ENCODE measurements at places on chromosomes 12 and 14.

- DNase-seq: no peak
- H3K4me3 ChIP-seq: no peak overlapping the region
- no peaks in the 10 kb centered on the region for H3K27me3 ChIP-seq
- H3K4me1 ChIP-seq: peaks cover 13% of the 10 kb centered on the region
- peak overlapping the region; percentile 66 for H3K27ac ChIP-seq
- H3K36me3 ChIP-seq: no peaks in the 10 kb centered on the region
Observed at GRCh38 chr14:29643433-29644211, 284.0 kb downstream of the PRKD1 start.

DNA sequence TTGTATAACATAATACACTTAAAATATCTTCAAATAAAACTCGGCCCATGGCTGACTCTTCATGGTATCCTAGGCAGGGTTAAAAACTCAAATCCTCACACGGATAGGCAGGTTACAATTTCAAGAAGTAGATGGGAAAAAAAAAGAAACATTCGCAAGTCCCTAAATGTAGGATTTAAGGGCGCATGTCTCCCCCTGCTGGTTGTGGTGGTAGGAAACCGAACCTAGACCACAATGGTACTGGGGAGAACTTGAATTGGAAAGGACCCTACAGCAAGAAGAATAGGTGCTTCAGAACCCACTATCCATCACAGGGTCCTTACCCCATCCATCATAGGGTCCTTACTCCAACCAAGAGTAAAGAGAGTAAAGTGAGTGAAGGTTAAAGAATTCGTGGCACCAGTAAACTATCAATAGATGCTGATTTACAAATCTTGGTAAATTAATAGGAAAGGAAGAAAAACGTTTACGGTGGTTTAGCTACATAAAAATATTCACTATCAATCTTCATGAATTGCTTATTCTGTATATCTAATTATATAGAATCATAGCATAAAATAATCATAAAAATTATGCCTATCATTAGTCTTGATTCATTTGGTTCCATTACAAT is 3.3 kb upstream of the CIPC start:
- DNase-seq: peak; percentile 81
- no peaks in the 10 kb centered on the region for H3K27me3 ChIP-seq
- no peaks in the 10 kb centered on the region for H3K36me3 ChIP-seq
- H3K4me1 ChIP-seq: peaks cover 13% of the 10 kb centered on the region

DNA sequence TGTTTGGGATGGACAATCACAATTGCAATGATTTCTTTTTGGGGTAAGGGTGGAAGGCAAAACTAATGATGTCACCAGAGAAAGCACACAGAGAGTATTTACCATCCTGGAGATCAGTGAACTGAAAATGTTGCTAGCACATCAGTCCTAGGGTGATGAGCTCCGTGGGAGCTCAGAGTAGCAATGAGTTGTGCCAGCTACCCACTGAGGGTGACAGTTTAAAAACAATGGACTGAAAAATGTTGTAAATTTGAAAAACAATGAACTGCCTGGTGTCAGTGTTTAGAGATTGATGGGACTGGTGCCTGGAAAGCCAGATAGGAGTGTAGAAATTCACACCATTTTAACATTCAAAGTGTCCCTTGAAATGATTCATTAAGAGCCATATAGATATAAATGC is 198.5 kb downstream of the ATP23 start:
- H3K27ac ChIP-seq: no peak overlapping the region
- no peaks in the 10 kb centered on the region for H3K36me3 ChIP-seq
- H3K4me1 ChIP-seq: no peaks in the 10 kb centered on the region
- H3K27me3 ChIP-seq: no peaks in the 10 kb centered on the region
- DNase-seq: no peak

DNA sequence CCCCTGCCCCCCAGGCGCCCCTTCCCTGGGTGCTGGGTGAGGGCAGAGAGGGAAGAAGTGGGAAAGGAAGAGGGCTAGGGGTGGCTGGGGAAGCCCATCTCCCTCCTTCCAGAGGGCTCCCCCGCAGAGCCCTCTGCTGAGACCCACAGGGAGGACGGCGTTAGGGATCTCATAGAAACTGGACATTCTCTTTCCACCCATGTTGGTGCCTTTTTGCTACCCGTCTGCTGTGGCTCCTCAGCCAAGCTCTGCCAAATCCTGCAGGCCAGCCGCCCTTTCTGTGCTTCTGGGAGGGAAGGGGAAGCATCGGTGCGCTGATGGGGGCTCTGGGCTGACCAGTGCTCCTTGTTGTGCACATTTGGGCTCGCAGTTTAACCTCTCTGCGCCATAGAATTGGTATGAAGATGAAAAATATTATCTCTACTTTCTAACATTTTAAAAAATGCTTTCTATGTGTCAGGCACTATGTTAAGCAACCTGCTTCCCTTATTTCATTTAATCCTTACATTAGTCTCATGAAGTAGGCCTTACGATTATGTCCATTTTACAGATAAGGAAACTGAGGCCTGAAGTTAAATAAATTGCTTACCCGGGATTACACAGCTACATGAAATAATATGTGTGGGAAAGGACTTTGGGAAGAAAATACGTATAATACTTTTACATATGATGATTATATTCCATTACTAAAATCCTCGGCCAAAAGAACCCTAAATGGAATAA is 981 bp downstream of the SLC48A1 start:
- H3K4me3 ChIP-seq: peak overlapping the region; percentile 83
- peaks cover 55% of the 10 kb centered on the region for H3K4me1 ChIP-seq
- peaks cover 9% of the 10 kb centered on the region for H3K36me3 ChIP-seq
- peak overlapping the region; percentile 92 for H3K27ac ChIP-seq
- no peaks in the 10 kb centered on the region for H3K27me3 ChIP-seq

- H3K4me3 ChIP-seq: no peak overlapping the region
- H3K4me1 ChIP-seq: no peaks in the 10 kb centered on the region
- H3K27me3 ChIP-seq: no peaks in the 10 kb centered on the region
Observed at GRCh38 chr12:40226705-40227104, 1.9 kb downstream of the LRRK2 start.

DNA sequence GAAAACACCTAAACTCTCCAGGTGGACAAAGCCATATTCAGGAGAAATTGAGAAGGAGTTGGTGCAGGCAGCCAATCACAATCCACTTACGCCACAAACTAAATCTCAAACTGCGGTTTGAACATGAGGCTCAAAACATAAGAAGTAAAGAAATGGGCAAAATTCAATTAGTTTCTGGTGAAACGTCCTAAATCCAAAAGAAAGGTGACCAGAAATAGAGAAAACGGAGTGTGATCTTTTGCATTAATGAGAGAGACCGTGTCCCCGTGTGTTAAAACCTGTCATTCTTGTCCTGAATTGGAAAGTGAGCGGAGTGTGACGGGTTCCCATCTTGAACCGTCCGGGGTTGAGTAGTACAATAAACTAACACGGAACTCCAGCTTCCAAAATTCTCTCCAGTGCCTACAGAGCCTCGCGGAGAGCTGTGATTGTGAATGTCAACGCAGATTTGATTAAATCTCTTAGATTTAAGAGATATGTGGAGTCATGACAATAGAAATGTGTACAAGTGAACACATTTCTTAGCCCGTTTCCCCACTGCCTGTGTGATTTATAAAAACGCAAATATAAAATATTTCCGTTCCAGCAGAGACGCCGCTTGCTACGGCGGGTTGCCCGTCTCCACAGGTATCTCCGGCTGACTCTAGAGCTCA is 595 bp upstream of the METAP2 start:
- DNase-seq: peak; percentile 42
- H3K27ac ChIP-seq: peak overlapping the region; percentile 87
- H3K4me1 ChIP-seq: no peaks in the 10 kb centered on the region
- peaks cover 32% of the 10 kb centered on the region for H3K36me3 ChIP-seq
- no peaks in the 10 kb centered on the region for H3K27me3 ChIP-seq

GRCh38 chr14:62053188-62053587 is 291.0 kb downstream of the SNAPC1 start:
- no peaks in the 10 kb centered on the region for H3K36me3 ChIP-seq
- no peaks in the 10 kb centered on the region for H3K27me3 ChIP-seq
- no peak for DNase-seq
- H3K4me3 ChIP-seq: no peak overlapping the region

GRCh38 chr14:91888641-91889476 is 21.5 kb upstream of the TC2N start:
- no peaks in the 10 kb centered on the region for H3K36me3 ChIP-seq
- H3K4me1 ChIP-seq: no peaks in the 10 kb centered on the region
- no peak overlapping the region for H3K4me3 ChIP-seq
- no peak for DNase-seq

GRCh38 chr14:85333841-85334240 is 196.1 kb upstream of the FLRT2 start:
- H3K36me3 ChIP-seq: no peaks in the 10 kb centered on the region
- no peaks in the 10 kb centered on the region for H3K4me1 ChIP-seq
- H3K4me3 ChIP-seq: no peak overlapping the region
- no peak overlapping the region for H3K27ac ChIP-seq
- no peaks in the 10 kb centered on the region for H3K27me3 ChIP-seq

DNA sequence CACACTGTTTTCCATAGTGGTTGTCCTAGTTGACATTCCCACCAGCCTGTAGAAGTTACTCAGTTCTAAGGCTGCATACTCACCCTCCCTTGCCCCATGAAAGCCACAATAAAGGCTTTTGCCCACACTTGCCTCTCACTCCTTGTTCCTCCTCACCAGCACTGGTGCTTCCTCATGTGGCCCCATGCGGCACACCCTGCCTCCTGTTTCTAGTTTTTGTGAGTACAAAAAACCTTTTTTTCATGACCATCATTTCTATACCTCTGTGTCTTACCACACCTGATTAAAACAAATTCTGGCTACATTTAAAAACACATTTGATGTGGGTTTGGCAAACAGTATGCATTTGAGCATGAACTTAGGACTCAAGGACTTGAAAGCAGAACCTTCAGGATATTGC is 40.7 kb upstream of the RIN3 start:
- H3K27ac ChIP-seq: no peak overlapping the region
- no peaks in the 10 kb centered on the region for H3K4me1 ChIP-seq
- H3K27me3 ChIP-seq: no peaks in the 10 kb centered on the region
- no peak for DNase-seq
- no peak overlapping the region for H3K4me3 ChIP-seq

- no peak overlapping the region for H3K4me3 ChIP-seq
- no peaks in the 10 kb centered on the region for H3K4me1 ChIP-seq
- H3K27me3 ChIP-seq: no peaks in the 10 kb centered on the region
Observed at GRCh38 chr14:61503167-61503801, 181.9 kb downstream of the PRKCH start.

DNA sequence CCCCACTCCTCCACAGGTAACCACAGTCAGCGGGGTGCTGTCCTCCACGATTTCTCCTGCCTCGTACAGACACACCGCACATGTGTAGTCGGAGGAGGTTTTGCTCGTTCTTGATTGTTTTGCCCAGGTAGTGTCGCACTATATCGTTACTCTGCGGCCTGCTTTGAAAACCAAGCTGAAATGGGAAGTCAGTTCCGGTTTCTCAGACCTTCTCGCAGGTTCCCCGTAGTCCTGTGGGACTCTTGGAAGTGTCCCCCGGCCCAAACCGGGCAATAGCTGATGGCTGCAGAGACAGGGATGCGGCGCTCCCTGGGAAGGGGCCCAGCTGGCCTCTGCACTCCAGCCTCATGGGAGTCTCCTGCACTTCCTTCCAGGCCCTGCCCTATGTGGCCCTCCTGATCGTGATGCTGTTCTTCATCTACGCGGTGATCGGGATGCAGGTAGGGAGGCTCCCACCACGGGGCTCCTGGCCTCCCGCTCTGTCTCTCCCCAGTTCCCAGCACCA is 141.3 kb upstream of the FKBP4 start:
- no peaks in the 10 kb centered on the region for H3K4me1 ChIP-seq
- no peak overlapping the region for H3K27ac ChIP-seq
- H3K36me3 ChIP-seq: no peaks in the 10 kb centered on the region
- peaks cover 53% of the 10 kb centered on the region for H3K27me3 ChIP-seq
- DNase-seq: no peak

DNA sequence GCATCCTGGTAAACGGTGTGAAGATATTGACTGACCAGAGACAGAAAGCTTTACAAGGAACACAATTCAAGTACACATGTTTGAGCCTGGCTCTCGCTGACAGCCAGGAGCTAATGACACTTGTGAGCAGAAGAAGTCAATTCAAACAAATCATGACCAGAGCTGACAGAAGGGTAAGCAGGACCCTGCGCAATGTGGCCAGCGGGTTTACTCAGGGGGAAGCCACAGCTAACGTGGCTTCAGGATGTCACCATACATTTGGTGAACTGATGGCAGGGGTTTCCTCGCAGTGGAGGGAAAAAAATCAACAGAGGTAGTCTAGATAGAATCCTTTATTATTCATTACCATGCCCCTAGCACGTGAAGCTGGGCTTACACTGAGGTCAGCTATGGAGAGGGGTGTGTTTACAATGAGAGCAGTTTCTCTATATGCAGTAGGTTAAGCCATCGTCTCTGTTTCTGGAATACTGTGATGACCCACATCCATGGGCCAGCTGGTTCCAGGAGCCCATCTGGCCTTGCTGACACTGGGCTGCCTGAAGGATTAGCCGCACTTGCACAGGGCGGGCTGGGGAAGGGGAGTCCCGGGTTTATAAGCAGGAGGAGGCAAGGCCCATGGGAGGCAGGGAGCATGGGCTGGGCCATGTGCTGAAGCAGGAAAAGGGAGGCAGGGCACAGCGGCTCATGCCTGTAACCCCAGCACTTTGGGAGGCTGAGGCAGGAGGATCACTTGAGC is 198.2 kb upstream of the PRMT8 start:
- no peaks in the 10 kb centered on the region for H3K36me3 ChIP-seq
- peaks cover 62% of the 10 kb centered on the region for H3K27me3 ChIP-seq
- no peak for DNase-seq
- H3K4me1 ChIP-seq: no peaks in the 10 kb centered on the region
- no peak overlapping the region for H3K4me3 ChIP-seq

GRCh38 chr12:44457465-44457864 is 418.6 kb downstream of the NELL2 start:
- no peaks in the 10 kb centered on the region for H3K27me3 ChIP-seq
- no peak overlapping the region for H3K27ac ChIP-seq
- no peaks in the 10 kb centered on the region for H3K4me1 ChIP-seq
- no peaks in the 10 kb centered on the region for H3K36me3 ChIP-seq
- DNase-seq: no peak
- H3K4me3 ChIP-seq: no peak overlapping the region

DNA sequence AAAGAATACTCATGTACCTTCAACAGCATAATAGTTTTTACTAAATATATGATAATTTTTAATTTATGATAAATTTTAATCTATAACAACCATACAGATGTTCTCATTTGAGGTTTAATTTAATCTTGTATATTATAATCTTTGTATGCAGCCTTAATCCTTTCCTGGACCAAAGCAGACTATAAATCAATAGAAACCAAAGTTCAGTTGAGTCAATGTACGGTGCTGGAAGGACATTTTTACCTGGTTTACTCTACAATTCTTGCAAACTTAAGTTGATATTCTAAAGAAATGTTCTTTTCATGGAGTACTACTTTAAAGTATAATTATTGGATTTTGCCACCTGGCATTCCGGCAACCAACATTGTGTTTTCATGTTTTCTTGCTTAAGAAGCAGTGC is 118.0 kb downstream of the STAB2 start:
- H3K27me3 ChIP-seq: peaks cover 4% of the 10 kb centered on the region
- no peaks in the 10 kb centered on the region for H3K36me3 ChIP-seq
- no peaks in the 10 kb centered on the region for H3K4me1 ChIP-seq
- no peak overlapping the region for H3K4me3 ChIP-seq
- DNase-seq: no peak
- no peak overlapping the region for H3K27ac ChIP-seq

GRCh38 chr14:77574446-77575115 is 41.9 kb downstream of the SPTLC2 start:
- H3K27me3 ChIP-seq: no peaks in the 10 kb centered on the region
- H3K27ac ChIP-seq: no peak overlapping the region
- no peak for DNase-seq
- peaks cover 32% of the 10 kb centered on the region for H3K36me3 ChIP-seq
- H3K4me3 ChIP-seq: no peak overlapping the region

- H3K36me3 ChIP-seq: no peaks in the 10 kb centered on the region
- DNase-seq: no peak
- H3K27me3 ChIP-seq: peaks cover 9% of the 10 kb centered on the region
Observed at GRCh38 chr12:46147144-46147543, 121.7 kb downstream of the SLC38A1 start.

All from K562 (cell line).